IPS DF 19.7 (cell line): ENCODE measurements at places on chromosomes 13 and 19.

GRCh38 chr13:83877651-83878355 is 4.5 kb downstream of the SLITRK1 start:
- no peak for DNase-seq

- no peak for DNase-seq
These were observed 227.2 kb downstream of the FOXO1 start for GRCh38 chr13:40438999-40439797.

- no peak for DNase-seq
These were observed 6.9 kb downstream of the TIMM13 start for GRCh38 chr19:2420490-2420889.

- no peak for DNase-seq
These were observed 116.2 kb upstream of the MCF2L start for GRCh38 chr13:112852808-112853207.

DNA sequence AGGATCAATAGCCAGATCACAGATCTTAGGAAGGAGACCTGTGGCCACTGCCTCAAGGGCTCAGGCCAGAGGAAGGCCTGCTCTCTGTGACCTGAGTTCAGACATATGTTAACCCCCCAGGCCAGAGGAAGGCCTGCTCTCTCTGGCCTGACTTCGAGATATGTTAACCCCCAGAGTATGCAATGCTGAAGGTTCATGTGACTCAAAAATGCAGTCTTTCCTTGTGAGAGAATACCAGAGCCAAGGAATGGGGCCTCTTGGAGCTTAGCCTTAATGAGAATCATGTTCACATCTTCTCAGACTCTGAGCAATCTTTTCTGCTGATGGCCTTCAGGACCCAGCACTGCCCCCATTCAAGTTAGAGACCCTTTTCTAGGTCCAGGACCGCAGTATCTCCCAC is 36.7 kb downstream of the MBNL2 start:
- DNase-seq = no peak

DNA sequence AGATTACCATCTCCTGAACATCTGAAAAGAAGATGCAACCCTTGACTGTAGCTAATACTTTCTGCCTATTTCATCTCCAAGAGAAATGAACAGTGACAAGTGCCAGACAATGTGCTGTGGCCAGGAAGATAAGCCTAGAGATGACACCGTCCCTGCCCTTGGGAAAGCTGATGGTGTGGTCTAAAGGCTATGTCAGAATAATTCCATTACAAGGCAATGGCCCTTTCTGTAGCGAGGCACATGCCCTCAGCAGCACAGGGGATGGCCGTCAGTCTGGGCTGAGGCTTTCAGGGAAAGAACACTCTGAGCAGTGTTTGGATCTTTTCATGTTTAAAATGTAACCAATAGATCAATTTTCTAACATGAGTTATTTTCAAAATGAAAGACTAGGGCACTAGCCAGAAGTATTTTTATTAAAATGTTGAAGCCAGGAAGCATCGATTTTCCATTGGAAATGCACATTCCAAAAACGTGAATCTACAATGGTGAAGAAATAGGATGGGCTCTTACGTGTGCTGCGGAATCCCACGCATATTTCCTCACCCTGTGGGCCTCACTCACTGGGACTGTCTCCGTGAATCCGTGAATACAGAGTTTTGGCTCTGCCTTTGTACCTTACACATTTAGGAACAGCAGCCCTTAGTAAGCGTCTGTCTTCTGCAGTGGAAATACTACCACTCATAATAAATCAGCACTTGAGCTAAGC is 22.0 kb downstream of the COL4A1 start:
- DNase-seq = no peak

GRCh38 chr19:7013678-7014077 is 7.6 kb downstream of the MBD3L2B start:
- DNase-seq = no peak

- DNase-seq = no peak
These were observed 720 bp downstream of the FARP1 start for GRCh38 chr13:98143601-98144026.

GRCh38 chr19:277581-278165 is 13.5 kb downstream of the PLPP2 start:
- no peak for DNase-seq

DNA sequence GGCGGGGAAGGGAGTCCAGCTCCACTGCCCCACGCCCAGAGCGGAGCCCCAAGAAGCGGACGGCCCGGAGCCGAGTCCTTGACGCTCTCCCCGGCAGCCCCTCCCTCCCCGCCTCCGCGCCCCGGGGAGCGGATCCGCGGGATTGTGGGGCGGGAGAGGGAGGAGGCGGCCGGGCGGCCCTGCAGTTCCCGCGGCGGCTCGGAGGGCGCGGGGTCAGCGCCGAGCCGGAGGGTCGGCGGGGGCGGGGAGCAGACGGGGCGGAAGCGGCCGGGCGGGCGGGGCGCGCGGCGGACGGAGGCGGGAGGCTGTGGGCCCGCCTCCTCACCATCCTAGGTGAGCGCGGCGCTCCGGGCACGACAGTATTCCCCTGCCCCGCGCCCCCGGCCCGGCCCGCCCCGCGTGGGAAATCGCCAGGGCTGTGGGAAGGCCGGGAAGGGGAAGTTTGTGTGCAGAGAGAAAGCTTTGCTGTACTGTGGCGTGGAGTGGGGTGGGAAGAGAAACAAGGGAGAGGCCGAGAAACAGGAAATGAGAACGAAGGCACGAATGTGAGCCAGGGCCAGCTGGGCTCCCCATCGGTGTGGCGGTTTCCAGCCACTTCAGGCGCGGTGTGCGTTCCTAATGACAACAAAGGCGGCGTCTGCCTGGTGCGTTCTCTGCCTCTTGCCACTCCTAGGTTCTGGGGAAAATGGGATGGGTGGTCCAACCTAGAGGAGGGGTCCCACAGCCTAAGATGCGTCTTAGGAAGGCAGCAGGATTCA is 1.3 kb upstream of the KLF12 start:
- DNase-seq = no peak

DNA sequence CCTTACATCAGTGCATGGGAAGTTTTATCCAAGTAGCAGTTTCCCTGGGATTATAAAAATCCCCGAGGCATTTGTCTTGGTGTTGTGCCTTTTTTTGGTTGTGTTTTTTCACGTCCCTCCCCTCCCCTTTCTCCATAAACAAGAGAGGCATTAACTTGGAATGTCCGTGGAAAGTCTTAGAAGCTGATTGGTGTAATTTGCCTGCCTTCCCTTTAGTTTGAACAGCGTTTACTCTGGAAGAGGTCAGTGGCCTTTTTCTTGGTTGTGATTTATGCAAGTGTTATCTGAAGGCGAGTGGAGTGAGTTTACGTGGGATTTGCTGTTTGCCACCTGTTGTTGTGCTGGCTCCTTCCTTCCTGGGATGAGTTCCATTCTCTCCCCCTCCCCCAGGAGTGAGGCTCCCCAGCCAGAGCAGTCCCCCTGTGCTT is 7.2 kb downstream of the ACTN4 start:
- DNase-seq = no peak

- no peak for DNase-seq
These were observed 500 bp downstream of the AP3D1 start for GRCh38 chr19:2150794-2151338.

DNA sequence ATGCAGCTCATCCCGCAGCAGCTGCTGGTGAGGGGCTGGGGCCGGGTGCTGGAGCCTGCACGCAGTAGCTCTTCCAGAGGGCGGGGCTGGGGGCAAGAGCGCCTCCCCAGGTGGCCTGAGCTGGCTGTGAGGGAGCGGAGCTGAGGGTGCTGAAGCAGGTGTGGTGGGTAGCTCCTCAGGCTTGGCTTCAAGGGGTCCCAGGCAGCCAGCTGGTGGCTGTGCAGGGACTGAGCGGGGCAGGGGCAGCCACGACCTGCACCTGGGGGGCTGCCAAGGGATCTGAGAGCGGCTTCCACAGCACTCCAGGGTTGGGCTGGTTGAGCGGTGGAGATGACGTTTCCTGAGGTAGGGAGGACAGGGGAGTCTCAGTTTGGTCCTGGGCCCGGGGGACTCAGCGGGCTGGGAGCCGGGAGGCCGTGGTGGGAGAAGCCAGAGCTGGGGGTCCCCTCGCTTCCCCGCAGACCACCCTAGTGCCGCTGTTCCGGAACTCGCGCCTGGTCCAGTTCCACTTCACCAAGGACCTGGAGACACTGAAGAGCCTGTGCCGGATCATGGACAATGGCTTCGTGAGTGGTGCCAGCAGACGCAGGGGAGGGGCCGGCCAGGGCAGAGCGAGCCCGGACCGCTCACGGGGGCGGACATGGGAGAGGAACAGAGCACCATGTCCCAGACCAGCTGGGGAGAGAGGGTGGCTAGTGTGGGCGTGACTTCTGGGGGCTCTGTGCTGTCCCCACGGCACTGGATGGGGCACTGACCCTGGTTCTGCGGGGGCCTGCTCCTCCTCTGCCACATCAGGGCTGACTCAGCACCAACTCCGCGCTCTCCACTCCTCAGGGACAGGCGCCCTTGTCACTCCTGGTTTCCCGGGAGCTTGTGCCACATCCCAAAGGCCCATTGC is 7.4 kb downstream of the PTOV1 start:
- DNase-seq = no peak
